Aorta (tissue), 5 donors: ENCODE measurements at places on chromosomes 16 and 17. TPM values are rescaled to one million over a fixed set of nuclear protein-coding genes. Genes with fewer than 3 reads are reported as not detected.

DNA sequence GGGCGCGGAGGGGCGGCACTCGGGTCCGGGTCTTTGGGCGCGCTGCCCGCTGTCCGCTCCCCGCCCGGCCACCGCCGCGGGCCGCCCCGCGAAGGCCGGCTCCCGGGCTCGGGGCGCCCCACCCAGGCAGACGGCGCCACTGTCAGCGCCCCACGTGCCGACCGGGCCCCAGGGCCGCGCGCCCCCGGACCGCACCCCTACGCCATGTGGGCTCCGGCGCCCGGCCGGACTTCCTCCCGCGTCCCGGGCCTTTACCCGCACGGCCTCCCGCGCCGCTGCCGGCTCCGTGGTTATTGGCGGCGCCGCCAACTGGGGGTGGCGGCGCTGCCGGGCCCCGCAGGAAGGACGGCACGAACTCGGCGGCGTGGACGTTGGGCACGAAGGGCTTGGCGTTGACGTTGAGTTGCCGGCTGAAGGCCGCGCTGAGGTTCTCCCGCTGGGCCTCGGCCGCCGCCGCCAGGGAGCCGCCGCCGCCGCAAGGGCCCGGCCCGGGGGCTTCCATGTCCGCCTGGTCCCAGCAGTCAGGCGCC, 577 bp downstream of the GSPT1 start:
- peak overlapping the region; percentile 61 for H3K27ac ChIP-seq
- no peaks in the 10 kb centered on the region for H3K36me3 ChIP-seq

GRCh38 chr16:54241525-54241924, 45.1 kb downstream of the IRX3 start:
- H3K36me3 ChIP-seq: no peaks in the 10 kb centered on the region
- H3K27ac ChIP-seq: no peak overlapping the region
- H3K27me3 ChIP-seq: no peaks in the 10 kb centered on the region
- peaks cover 2% of the 10 kb centered on the region for H3K4me1 ChIP-seq
- no peak for DNase-seq

GRCh38 chr16:2524339-2524938, 4.3 kb downstream of the AMDHD2 start:
- no peak for DNase-seq
- no peaks in the 10 kb centered on the region for H3K27me3 ChIP-seq
- no peaks in the 10 kb centered on the region for H3K36me3 ChIP-seq
- H3K4me3 ChIP-seq: no peak overlapping the region
- no peak overlapping the region for H3K27ac ChIP-seq
- H3K4me1 ChIP-seq: no peaks in the 10 kb centered on the region

DNA sequence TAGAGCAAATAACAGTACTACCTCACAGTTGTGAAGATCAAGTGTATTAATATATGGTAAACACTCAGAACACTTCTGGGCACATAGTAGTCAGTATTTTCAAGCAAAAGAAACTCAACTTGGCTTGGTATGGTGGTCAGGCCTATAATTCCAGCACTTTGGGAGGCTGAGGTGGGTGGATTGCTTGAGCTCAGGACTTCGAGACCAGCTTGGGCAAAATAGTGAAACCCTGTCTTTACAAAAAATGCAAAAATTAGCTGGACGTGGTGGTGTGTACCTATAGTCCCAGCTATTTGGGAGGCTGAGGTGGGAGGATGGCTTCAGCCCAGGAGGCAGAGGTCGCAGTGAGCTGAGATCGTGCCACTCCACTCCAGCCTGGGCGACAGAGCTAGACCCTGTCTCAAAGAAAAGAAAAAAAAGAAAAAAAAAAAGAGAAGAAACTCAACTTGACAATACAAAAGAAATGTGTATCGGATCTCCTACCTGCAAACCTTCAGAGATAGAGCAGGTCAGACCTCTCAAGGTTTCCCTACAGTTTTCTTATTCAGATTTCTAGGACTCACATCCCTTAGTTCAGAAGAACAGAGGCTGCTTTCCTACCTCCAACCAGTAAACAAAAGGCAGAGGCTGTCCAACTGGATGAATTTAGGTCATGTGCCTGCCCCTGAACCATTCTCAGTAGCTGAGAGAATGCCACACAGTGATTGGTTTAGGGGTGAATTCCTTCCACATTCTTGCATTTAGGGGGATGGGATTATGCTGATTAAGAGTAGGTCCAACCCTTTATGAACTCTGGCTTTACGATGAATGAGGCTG, 1.7 kb upstream of the KPNA2 start:
- no peaks in the 10 kb centered on the region for H3K27me3 ChIP-seq
- DNase-seq: peak; percentile 15
- H3K4me1 ChIP-seq: no peaks in the 10 kb centered on the region
- no peak overlapping the region for H3K27ac ChIP-seq
- H3K4me3 ChIP-seq: no peak overlapping the region
- no peaks in the 10 kb centered on the region for H3K36me3 ChIP-seq

GRCh38 chr17:27596096-27596495, 34.9 kb upstream of the LGALS9 start:
- no peak overlapping the region for H3K27ac ChIP-seq
- no peak overlapping the region for H3K4me3 ChIP-seq
- no peaks in the 10 kb centered on the region for H3K27me3 ChIP-seq
- no peak for DNase-seq
- H3K4me1 ChIP-seq: no peaks in the 10 kb centered on the region
- no peaks in the 10 kb centered on the region for H3K36me3 ChIP-seq

- H3K4me1 ChIP-seq: no peaks in the 10 kb centered on the region
- no peak overlapping the region for H3K27ac ChIP-seq
- H3K4me3 ChIP-seq: no peak overlapping the region
- H3K27me3 ChIP-seq: no peaks in the 10 kb centered on the region
- no peak for DNase-seq
- no peaks in the 10 kb centered on the region for H3K36me3 ChIP-seq
These were observed 962.8 kb downstream of the CDH11 start for GRCh38 chr16:64158941-64159588.

DNA sequence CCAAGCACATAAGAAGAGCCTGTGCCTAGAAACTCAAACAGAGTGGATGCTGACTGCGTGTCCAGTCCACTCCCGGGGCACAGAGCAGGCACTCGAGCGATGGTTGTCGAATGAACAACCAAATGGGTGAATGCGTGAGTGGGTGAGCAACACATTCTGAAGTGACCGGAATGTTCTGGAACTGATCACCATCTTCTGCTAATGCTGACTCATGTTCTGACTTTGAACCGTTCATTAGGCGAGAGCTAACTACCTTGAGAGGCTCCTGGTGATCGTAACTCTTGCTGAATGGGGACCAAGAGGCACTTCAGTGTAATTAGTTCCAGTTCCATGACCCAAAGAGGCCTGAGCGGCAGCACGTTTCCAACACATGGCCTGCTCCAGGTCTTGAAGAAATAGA, 37.9 kb downstream of the IRF8 start:
- DNase-seq: no peak
- H3K4me3 ChIP-seq: no peak overlapping the region
- H3K36me3 ChIP-seq: no peaks in the 10 kb centered on the region
- no peak overlapping the region for H3K27ac ChIP-seq
- H3K4me1 ChIP-seq: no peaks in the 10 kb centered on the region

JMJD6 gene
- 55.4 TPM for total RNA-seq

TIMP2 gene
- 657 TPM for total RNA-seq

ETV4 gene
- total RNA-seq: 2.3 TPM

NPIPB12 gene
- 64.9 TPM for total RNA-seq

HBA2 gene
- 448 TPM for total RNA-seq
